ENCODE measurements at places on chromosomes 3 and 15.

GRCh38 chr3:178709051-178709450 is 172.8 kb downstream of the KCNMB2 start:
- no peaks in the 10 kb centered on the region for H3K36me3 ChIP-seq
- no peaks in the 10 kb centered on the region for H3K27me3 ChIP-seq
- H3K4me3 ChIP-seq, result no peak overlapping the region
- no peak for DNase-seq

DNA sequence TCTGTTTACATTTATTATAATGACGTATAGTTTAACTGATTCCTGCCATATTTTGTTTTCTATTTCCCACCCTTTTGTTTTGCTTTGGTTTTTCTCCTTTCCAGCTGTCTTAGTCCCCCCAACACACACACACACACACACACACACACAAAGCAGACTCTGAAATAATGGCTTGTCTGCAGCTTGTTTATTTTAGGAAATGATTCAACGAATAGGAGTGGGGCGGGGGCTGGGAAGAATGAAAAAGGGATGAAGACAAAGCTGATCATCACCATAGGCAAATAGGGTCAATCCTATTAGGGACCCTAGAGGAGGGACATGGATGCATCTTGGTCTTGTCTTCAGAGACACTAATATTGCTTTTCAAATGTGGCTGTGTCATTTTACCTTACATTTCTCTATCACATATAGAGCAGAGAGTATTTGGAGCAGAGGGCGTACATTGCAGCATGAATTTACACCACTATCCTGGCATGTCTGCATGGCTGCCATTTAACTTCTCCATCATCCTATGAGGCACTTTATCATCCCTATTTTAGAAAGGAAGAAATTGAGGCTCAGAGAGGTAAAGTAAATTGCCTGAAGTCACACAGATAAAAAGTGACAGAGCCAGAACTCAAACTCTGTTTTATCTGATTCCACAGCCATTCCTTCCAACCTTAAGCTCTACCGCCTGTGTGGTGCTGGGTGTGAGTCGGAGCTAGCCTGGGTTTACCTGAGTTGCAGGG is 147.2 kb upstream of the TPM1 start:
- H3K4me3 ChIP-seq, result no peak overlapping the region
- H3K4me1 ChIP-seq, result peaks cover 41% of the 10 kb centered on the region
- H3K36me3 ChIP-seq, result no peaks in the 10 kb centered on the region
- peak overlapping the region; percentile 100 for H3K27ac ChIP-seq
- no peaks in the 10 kb centered on the region for H3K27me3 ChIP-seq

DNA sequence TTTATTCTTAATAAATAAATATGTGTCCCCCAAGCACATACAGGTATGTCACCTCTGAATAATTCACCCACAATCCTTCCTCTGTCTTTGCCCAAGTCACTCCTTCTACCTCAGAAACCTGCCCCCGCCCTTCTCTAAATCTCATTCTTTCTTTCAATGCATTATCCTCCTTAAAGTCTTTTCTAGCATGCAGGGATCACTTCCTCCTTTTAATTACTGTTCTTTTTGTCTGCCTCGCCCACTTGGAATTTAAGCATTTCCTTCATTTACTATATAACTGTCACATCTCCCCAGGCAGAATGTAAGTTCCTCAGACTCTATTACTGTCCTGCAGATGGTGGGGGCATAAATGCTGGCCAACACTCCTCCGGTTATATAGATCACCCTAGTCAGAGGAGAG is 7.8 kb downstream of the CCDC80 start:
- H3K4me1 ChIP-seq, result peaks cover 67% of the 10 kb centered on the region
- H3K4me3 ChIP-seq, result no peak overlapping the region
- no peaks in the 10 kb centered on the region for H3K27me3 ChIP-seq
- DNase-seq, result no peak
- H3K36me3 ChIP-seq, result peaks cover 12% of the 10 kb centered on the region

GRCh38 chr3:42960282-42960681 is 18.8 kb upstream of the GASK1A start:
- H3K4me3 ChIP-seq, result no peak overlapping the region
- no peaks in the 10 kb centered on the region for H3K36me3 ChIP-seq
- H3K27me3 ChIP-seq, result no peaks in the 10 kb centered on the region

GRCh38 chr3:149604125-149604875 is 53.5 kb downstream of the WWTR1 start:
- H3K36me3 ChIP-seq, result peaks cover 15% of the 10 kb centered on the region
- no peak overlapping the region for H3K4me3 ChIP-seq
- H3K4me1 ChIP-seq, result peaks cover 58% of the 10 kb centered on the region
- DNase-seq, result no peak
- H3K27me3 ChIP-seq, result no peaks in the 10 kb centered on the region

All from SJSA1 (cell line).